HCT116 (cell line): ENCODE measurements at places on chromosomes 5 and 9. TPM values are rescaled to one million over a fixed set of nuclear protein-coding genes. Genes with fewer than 3 reads are reported as not detected.

DNA sequence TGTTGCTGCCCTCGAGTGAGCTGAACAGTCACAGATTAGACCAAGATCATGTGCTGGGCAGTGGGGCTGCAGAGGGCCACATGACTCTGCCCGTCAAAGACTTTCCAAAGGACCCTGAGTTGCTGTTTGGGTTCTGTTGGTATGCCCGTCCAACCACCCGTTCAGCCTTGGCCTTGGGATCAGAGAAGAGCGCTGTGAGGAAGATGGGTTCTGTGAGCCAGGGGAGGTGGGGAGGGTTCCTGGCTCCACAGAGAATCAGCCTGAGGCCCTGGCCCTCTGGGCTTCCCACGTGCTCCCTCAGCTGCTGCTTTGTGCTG, 72.6 kb downstream of the RGS3 start:
- no peak for DNase-seq

DNA sequence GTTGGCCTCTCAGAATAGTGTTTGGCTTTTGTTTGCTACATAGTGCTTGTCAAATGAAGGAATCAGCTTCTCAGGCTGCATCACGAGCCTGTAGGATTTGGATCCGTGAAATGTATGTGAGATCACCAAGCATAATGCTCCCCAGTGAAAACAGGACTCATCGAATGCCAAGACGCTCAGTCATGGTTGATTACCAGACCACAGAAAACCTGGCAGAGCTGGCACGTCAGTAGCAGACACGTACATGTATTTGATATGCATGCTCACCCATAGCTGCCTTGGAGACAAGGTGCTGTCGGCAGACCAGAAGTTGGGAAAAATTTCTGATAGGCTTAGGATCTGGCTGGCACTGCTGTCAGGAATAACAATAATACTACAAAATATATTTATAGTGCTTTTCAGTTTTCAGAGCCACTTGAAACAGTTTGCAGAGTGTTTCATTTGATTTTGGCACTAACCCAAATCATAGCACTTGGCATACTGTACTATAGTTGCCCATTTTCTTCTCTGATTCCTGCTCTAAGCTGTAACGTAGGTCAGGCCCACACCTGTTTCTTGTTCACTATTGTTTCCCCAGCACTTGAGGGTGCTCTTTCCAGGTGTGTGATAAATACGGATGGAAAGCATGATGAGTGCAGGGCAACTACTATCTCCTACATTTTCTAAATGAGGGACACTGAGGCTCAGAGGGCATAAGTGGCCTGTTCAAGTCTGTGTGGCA, 226.1 kb downstream of the NR3C1 start:
- DNase-seq = no peak

GRCh38 chr5:91339063-91339705, 43.9 kb downstream of the ARRDC3 start:
- no peak for DNase-seq

- DNase-seq = no peak
Measured at GRCh38 chr9:4690144-4690543, 10.8 kb downstream of the CDC37L1 start.

Gene OLFM1
- 3.5 TPM for total RNA-seq

Gene IRX2
- total RNA-seq = not detected

Gene STING1
- 17.7 TPM for total RNA-seq
